Activated CD8-positive, alpha-beta memory T cell treated with anti-CD3 and anti-CD28 coated beads for 1 hour (primary cell): ENCODE measurements at places on chromosomes 7 and 10.

DNA sequence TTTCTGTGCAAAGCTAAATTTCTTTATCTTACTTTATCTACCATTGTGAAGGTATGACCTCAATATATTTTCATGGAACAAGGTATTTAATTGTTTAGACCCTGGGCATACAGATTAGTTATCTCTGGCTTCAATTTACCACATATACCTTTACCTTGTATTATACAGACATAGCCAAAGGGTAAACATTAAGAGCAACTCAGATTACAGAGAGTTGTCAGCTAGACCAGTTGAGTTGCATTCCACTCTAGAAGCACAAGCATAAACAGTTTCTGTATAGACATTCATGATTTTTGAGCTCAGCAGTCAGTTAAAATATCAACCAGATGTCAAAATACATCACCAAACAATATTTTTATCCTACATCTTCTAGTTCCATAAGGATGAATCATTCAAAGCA, 857.3 kb upstream of the ZWINT start:
- no peak for DNase-seq

DNA sequence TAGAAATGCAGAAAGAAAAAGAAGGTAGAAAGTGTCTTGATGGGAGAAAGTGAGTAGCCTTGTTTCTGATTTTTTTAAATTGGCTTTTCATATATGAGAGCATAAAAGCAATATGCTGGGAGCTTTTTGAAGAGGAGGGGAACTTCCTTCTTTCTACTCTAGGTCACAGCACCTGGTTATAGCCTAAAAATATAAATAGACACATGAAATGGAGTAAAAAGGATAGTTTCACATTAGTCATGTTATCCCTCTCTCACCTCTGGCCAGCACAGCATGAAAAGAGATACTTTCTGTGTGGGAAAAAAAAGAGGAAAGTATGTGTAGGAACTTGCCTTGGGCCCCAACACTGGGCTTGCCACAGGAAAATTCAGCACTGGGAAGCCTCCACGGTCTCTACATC, 292.2 kb upstream of the ZWINT start:
- DNase-seq = no peak

- DNase-seq = no peak
These were observed 2.2 kb downstream of the GSAP start for GRCh38 chr7:77413861-77414424.

GRCh38 chr7:1886361-1887064, 216.4 kb downstream of the ELFN1 start:
- DNase-seq = no peak

GRCh38 chr10:4736183-4736582, 89.8 kb upstream of the AKR1E2 start:
- no peak for DNase-seq

DNA sequence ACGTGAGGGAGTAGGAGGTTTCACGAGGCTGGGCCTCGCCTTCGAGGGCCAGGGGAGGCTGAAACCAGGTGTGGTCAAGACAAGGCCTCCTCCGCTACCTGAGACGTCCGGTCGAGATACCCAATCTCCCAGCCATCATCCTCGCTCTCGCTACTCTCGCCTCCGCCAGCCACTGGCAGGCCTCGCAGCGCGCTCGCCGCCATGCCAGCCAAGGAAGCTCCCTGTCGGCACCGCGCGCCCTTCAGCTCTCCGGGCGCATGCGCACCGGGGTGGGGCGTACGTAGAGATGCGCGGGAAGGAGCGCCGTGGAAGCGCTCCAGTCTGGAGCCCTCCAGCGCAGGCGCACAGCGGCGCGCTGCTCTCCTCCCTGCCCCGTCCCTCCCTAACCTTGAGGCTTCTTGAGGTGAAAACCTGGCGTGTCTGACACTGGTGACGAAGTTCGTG, at the start of gene ASZ1:
TSS of gene ASZ1 (minus strand) at position 236 of the 444 bp plus-strand sequence. CDS start at position 203, 33 bp downstream.
- DNase-seq = no peak

DNA sequence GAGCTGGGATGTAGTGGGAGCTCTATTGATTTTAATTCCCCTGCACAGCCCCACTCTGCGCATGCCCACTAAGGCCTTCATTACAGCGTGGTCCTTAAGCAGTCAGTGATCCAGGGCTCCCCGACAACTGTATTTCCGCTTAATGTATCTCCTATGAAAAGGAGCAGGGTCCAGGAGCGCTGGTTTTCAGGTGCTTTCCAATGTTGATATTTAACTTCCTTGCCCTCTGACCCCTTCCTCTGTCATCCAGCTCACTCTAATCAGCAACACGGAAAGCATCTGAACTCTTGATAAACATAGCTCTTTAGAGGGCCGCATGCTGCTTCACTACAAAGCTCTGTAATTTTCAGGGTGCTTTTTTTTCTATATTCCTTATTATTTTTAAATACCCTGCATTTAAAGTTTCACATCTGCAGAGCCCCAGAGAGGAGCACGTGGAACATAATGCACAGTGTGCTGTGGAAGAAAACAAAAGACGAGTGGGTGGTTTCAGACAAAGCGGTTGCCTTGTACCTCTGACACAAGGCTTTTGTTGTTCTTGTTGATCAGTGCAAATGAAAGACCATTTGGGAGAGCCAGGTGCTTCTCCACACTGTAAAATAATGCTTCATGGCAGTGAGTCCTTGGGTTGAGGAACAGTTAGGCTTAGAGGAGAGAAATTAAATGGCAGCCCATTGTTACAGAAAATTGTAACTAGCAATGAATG, 465.9 kb upstream of the CELF2 start:
- no peak for DNase-seq

GRCh38 chr10:127423218-127423915, 125.7 kb upstream of the NPS start:
- DNase-seq = no peak

DNA sequence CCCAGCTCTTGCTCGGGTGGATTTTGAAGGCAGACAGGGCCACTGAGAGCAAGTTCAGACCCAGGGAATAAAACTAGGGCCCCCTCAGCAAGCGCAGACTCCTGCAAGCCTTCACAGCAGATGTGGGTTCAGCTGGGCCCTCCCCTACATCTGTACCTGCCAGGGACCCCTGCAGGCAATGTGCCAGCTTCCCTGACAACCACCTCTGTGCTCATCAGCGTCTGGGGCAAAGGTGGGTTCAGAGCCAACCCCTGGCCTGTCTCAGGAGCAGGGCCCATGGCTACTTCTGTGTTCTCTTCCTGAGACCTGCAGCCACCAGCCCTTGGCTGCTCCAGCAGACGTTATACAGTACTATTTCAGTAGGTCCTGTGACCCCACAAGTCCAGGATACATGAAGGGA, 189.5 kb downstream of the DIP2C start:
- no peak for DNase-seq

- DNase-seq = no peak
These were observed 63.8 kb downstream of the ENTPD1 start for GRCh38 chr10:95819620-95820329.

DNA sequence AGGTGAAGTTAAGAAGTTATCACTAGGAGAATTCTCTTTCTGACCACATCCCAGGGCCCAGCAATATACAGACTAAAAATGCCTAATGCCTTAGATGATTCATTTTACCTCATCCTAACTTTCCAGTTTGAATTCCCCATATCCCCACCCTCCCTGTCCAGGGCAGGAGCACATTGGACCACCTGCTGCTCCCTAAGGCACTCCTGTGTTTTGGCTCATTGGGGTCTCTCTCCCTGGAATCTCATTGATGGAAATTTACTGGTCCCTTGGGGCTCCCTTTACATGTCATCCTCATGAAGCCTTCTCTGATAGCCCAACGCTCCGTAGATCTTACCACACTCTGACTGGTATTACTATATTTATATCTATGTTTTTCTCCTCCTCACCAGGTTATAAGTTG, 2.7 kb downstream of the IL2RA start:
- no peak for DNase-seq

DNA sequence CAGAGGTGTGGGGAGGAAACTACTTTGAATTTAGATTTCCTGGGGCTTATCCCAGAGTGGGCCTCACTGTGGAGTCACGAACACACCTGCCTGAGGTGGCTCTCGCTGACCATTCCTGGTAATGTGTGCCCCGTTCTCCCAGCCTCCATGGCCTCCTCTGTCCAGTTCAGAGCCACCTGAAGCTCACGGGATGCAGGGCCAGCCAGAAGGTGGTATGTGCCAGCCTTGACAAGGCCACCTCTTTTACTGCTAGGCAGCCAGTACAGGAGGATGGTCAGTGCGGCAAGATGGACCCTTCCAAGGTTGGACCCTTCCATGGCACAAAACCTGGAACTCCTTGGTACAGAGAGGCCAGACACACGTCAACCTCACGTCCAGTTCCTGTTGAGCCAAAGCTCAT, 210.3 kb downstream of the DNAJB6 start:
- no peak for DNase-seq

- DNase-seq = no peak
These were observed 234.0 kb upstream of the SP8 start for GRCh38 chr7:21020667-21021066.

DNA sequence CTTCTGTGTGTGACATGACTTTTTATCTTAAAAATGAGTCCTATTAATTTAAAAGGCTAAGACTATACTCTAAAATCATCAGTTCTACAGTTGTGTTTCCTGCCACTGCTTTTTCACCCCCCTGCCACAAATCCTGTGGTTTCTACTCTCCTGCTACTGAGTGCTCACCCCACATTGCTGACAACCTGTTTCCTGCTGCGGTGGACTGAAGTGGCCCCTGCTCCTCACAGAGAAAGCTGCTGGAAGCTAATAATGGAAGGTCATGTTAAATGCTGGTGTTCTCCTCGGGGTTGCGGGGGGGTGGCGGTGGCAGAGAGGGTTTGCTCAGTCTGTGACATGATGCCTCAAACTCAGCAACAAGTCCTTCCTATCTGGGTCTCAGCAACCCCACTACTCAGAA, 113.2 kb upstream of the INHBA start:
- DNase-seq = no peak

DNA sequence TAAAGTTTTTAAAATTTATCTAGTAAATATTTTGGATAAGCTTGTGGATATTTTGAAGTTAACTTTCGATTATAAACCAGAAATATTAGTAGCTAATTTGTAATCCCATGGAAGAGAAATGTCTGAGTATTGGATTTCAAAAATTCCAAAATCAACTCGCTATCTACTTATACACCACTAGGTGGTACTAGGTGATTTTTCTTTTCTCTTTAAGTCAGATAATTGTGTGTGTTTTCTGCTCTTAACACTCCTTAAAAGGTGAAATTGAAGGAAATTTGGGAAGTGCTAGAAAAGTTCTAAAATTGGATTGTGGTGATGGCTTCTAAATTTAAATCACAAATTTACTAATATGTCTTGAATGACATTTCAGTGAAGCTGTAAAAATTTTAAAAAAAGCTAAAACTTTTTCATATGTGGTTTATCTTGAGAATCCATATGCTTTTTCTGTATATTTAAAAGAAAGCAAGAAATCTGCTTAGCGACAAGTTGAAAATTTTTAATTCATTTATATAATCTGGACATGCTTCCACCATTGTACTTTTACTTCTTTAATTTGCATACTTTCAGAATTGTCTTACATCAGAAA, 90.2 kb downstream of the IPMK start:
- DNase-seq = no peak

GRCh38 chr10:13716081-13717071, 129.6 kb downstream of the PRPF18 start:
- DNase-seq = no peak

DNA sequence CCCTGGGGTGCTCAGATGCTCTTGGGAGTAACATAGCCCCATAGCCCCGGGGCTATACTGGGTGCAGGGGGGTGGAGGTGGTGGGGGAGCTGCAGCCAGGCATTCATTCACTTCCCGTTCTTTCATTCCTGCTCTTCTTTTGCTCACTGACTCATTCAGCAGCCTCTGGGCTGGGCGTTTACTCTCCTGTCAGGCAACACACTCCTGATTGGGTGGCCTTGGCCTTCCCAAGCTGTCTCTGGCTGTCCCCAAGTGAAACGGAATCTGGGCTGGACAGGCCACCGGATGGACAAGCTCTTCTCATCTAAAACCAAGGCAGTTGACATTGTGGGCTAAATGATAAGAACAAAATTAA, 34.6 kb downstream of the CHST3 start:
- no peak for DNase-seq

DNA sequence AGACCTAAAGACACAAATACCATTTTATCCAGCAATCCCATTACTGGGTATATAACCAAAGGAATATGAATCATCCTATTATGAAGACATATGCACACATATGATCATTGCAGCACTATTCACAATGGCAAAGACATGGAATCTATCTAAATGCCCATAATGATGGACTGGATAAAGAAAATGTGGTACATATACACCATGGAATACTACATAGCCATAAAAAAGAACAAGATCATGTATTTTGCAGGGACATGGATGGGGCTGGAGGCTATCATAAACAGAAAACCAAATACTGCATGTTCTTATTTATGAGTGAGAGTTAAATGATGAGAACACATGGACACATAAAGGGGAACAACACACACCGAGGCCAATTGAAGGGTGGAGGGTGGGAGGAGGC, 3.8 kb downstream of the MACC1 start:
- DNase-seq = no peak

DNA sequence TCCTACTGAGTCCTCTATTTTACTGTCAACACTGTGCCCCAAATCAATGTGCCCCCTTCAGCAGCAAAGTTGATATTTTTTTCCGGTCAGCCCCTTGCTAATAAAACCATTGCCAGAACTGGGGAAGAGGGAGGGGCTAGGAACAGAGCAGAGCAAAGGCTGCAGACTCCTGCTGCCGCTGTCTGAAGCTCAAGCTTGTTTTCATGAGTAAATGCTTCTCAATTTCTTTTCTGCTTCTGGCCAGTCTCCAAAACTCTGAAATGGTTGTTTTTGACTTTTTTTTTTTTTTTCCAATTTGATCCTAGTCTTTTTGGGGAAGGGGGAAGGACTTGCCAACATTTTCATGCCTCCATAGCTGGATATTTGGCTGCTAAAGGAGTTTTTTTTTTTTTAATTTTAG, 26.7 kb upstream of the PROSER2 start:
- DNase-seq = no peak

DNA sequence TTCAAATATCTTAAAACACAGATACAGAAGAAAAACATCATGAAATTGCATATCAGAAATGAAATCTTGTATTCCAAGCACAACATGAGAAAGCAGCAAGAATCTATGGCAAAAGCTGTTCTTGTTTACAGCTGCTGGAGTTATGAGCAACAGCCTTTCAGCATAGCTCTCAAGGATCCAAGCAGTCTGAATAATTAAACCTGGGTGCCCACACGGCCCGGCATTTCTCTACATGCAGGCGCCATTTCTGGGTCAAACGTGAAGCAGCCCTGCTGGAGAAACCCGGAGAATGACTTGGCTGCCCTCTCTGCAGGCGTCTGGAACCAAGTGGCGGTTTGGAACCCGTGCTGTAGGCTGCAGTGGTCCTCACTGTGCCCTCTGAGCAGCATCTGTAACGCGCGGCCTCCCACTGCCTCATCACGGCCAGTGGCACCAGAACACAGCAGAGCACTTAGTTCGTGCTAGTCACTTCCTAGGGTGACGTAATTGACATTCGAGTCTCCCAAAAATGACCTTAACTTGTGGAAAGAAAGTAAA, 213.0 kb downstream of the TCERG1L start:
- DNase-seq = no peak
